ENCODE measurements at places on chromosomes 12 and 14. TPM values are rescaled to one million over a fixed set of nuclear protein-coding genes. Genes with fewer than 3 reads are reported as not detected.

GRCh38 chr12:72148709-72149108 is 123.5 kb upstream of the TRHDE start:
- no peak for DNase-seq

DNA sequence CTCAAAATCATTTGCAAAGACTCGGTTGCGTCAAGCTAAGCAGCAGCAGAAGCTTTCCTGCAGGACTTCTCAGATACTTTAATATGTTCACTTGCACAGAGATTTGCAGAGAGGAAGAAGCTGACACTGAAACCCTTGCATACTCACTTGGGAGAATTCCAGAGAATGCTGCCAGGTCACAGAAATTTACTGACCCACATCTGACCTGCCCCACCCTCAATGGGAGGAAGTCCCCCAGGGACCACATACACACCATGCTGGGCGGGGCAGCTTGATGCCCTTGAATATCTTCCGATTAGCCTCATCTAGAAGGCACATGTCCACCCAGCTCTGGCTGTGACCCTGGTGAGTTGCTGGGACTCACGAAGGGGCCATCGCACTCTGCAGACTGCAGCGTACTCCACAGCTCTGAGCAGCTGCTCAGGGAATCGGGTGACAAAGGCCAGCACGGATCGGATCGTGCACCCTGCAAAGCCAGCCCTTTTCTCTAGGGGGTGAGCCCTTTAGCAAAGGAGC is 83.2 kb downstream of the ITPK1 start:
- DNase-seq = peak; percentile 50

DNA sequence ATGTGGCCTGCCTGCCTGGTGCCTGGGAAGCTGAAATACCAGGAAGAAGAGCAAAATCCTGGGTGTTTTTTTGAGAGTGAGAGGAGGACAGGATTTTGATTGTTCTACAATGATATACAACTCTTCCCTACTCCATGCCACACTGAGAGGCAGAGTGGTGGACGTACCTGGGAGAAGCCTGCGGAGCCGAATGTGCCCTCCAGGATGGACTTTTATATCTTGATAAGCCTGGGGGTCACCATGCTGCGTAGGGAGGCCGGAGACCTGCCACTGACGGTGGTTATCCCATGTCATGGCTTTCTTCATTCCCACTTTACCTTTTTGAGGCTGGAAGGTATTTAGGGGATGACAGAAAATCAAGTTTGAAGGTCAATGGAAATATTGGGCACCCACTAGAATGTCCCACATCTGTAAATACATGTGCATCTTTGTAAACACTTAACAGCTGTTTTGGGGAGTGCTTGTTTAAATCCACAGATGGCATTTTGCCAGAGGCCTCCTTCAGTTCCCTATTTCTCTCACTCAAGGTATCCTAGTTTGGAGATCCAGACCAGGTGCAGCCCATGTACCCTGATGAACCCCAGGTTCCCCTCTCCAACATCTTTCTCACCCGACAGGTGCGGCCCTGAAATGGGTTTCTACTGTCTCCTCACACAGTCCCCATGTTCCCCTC is 1.1 kb upstream of the GLT1D1 start:
- DNase-seq = no peak

RASSF9 gene
- 0.06 TPM for total RNA-seq

TAS2R19 gene
- 7.7 TPM for total RNA-seq

GRCh38 chr12:125685915-125686314 is 620.7 kb downstream of the AACS start:
- DNase-seq = no peak

GRCh38 chr12:54571193-54572188 is 17.0 kb downstream of the PPP1R1A start:
- DNase-seq = peak; percentile 69

RPS6KA5 gene
- total RNA-seq = 6.1 TPM

DNA sequence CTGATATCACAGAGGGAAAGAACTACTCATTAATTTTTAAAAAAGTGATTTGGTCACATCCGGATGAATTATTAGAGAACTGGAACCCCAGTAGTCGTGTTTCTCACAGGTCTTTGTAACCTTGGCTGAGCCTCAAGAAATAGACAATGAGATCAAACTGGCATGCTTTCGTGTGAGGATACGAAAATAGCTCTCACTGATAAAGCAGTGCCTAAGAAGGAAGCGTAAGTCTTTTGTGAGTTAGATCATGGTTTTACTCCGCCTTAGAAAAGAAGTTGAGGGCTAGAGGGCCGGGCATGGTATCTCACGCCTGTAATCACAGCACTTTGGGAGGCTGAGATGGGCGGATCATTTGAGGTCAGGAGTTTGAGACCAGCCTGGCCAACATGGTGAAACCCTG is 33.8 kb upstream of the GALNT16 start:
- no peak for DNase-seq

DNA sequence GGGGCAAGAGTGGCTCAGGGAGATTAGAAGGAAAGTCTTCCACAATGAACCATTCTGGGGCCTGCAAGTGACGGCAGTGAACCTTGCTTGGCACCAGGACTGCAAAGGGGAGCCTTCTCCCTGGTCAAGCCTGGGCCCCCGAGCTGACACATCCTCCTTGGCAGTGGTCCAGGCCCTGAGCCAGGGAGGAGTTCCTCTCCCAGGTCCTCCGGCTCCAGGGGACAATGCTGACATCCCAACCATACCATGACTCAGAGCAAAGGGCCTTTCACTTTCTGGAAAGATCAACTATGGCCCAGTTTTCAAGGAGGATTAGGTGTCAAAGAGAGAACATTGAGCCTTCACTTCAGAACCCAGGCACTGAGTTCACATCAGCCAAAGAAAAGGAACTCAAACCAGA is 756.5 kb upstream of the TBX3 start:
- no peak for DNase-seq

DNA sequence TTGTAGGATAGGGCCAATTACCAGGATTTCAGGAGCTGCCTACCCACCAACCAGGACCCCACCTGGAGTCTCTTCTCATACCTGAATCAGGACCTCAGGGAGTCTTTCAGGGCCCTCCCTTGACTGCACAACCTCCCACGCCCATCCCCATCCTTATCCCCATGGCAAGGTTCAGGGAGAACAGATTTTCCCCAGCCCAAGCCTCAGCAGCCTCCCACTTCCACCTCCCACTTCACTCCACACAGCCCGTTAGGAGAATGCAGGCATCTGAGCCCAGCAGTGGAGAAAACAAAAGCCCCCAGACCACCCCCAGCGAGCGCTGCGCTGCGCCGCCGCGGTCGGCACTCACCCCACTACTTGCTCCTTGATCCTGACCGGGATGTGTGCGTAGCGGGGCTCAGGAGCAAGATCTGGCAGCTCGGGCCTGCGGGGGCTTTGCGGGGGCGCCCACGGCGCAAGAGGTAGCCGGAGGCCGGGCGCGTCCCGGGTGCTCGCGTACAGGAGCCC is 1.4 kb downstream of the B4GALNT1 start:
- peak; percentile 45 for DNase-seq

RFLNA gene
- total RNA-seq = 1.4 TPM

- no peak for DNase-seq
Measured at GRCh38 chr12:49811961-49812401, 16.2 kb downstream of the NCKAP5L start.

Data from neural progenitor cell (in vitro differentiated cells).